ENCODE measurements at places on chromosomes 5 and 9.

DNA sequence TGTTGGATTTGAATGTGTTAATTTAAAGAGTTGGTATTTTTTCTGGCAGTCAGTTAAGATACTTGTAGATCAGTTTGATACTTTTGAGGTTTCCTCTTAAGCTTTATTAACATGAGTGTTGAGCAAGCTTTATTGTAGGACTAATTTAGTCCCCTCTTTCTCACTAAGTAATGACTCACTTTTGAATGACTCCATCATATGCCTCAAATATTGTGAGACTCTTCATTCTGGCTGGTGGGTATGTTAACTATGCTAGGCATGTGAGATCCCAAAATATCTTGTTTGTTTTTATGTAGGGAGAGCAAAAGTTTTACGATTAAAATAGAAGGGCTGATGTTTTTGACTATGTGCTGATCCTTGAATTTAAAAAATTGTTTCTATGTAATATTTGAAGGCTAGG lies 355.7 kb downstream of the IZUMO3 start:
- DNase-seq: no peak

DNA sequence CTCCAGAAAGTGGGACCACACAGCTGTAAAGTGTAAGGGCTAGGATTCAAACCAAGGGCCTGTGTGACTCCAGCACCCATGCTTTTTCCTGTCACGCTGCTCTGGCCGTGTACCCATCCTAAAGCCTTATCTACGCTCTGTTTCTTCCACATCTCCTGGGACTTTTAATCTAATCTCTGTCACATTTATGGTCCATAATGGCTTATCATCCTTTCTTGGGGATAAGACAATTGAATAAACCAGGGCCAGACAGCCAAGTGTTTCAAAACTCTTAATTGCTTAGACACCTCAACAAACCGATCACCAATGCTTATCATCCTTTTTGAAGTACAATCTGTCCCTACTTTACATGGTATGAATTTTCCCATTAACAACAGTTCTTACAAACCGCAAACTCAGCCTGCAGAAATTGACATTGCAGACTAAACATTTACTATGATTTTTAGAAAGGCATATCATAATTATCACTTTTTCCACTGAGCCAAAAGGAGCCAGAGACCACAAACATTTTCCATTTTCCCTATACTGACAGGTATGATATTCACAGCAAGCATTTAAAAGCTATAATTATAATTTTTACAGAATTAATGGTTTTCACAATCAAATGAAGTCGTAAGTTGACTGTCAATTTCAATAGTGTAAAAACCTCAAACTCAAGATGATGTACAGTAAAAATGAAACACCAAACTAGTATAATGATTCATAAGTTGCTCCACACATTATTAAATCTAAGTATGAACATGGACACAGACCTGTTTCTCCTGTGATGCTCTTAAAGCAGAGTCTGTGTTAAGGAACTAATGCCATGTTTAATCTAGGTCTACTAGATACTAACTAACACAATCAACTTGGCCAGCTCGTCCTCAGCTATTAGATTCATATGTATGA lies 99.5 kb downstream of the FBXW11 start:
- DNase-seq: no peak

GRCh38 chr5:74608736-74609601 lies 31.6 kb downstream of the ENC1 start:
- DNase-seq: peak; percentile 25

DNA sequence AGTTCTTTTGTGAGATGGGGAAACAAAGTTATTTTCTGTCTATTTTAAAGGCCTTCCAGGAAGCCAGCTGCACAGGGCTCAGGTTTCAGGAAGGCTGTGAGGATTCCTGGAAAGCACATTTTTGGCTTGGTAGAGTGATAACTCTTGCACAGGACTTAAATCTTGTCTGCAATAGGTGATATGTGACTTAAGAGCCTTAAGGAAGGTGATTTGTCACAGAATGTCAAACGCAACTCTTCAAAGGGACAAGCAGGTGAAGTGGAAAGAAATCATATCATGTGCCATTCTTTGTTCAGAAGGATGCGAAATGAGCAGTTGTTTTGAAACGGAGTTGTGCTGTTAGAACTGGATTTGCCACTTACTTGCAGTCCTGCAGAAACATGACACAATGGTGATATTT lies 459.3 kb downstream of the MAT2B start:
- no peak for DNase-seq

DNA sequence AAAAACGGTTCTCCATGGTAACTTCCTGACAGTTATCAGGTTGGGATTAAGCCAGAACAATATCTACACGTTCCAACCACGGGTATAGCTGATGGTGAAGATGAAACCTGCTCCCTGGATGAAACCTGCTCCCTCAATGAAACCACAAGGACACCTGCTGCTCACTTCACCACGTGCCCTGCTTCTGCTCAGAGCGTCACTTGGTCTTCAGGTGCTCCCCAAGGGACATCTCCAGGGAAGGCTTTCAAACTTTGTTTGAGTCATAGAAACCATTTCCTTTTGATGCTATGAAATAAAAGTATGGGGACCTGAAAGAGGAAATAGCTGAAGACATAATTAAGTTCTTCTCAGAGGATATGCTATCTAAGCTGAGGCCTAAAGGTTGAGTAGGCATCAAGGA lies 242.4 kb downstream of the MED10 start:
- no peak for DNase-seq

DNA sequence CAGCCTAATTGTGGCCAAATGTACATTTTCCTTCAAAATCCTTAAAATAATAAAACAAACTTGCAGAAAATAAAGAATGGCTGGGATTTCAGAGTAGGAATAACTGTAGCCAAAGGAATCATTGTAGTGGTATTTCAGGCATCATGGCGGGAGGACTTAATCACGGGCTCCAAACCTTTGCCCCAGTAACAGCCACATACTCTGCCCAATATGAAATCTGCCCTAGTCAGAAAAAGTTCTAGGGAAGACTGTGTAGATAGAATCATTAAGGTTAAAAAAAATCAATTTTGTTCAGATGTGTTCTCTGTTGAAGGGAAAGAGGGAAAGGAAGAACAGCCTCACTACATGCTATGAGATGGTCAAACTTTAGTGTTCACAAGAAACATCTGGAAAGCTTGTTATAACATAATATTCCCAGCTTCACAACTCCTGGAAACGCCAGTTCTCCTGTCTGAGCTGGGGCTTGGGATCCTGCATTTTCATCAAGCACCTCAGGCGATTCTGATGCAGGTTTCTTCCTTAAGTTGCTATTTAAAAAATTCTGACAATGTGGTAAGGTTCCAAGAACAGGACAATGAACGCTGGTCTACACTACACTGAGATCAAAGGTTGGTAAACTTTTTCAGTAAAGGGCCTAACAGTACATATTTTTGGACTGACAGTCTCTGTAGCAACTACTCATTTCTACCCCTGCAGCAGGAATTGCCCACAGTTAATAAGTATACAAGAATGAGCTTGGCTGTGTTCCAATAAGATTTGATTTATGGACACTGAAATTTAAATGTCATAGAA lies 87.9 kb downstream of the CEMIP2 start:
- no peak for DNase-seq

GRCh38 chr5:117657541-117657940 lies 1082.9 kb upstream of the SEMA6A start:
- DNase-seq: no peak

DNA sequence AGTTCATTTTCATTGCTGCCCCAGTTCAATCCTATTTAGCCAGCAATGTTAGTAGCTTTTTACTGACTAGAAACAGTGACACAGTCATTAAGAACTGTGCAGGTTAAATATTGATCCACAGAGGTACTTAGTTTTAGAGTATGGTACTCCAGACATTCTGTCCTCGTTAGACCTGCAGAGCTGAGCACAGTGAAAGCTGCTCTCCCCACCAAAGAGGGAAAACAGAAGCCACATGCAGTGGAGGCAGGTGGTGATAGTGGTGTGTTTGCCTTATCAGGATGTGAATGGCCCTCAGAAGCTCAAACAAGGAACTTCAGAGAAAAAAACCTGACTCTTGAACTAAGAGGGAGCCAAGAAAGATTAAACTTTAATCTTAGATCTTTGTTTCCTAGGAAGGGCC lies 75.5 kb downstream of the UNC13B start:
- DNase-seq: no peak

Data from NCI-H1436 treated with DMSO at 0.1 percent for 48 hours (cell line).